ENCODE measurements at places on chromosomes 12 and 14.

GRCh38 chr12:51953864-51954263 lies 2.4 kb downstream of the ACVR1B start:
- DNase-seq, result no peak

- DNase-seq, result no peak
Measured at GRCh38 chr12:26971963-26972362, 33.7 kb downstream of the FGFR1OP2 start.

GRCh38 chr12:118773956-118774723 lies 207.2 kb upstream of the SRRM4 start:
- peak; percentile 88 for DNase-seq

GRCh38 chr14:32014057-32014456 lies 63.0 kb upstream of the ARHGAP5 start:
- DNase-seq, result no peak

- no peak for DNase-seq
Measured at GRCh38 chr12:20423557-20423956, 55.2 kb downstream of the PDE3A start.

DNA sequence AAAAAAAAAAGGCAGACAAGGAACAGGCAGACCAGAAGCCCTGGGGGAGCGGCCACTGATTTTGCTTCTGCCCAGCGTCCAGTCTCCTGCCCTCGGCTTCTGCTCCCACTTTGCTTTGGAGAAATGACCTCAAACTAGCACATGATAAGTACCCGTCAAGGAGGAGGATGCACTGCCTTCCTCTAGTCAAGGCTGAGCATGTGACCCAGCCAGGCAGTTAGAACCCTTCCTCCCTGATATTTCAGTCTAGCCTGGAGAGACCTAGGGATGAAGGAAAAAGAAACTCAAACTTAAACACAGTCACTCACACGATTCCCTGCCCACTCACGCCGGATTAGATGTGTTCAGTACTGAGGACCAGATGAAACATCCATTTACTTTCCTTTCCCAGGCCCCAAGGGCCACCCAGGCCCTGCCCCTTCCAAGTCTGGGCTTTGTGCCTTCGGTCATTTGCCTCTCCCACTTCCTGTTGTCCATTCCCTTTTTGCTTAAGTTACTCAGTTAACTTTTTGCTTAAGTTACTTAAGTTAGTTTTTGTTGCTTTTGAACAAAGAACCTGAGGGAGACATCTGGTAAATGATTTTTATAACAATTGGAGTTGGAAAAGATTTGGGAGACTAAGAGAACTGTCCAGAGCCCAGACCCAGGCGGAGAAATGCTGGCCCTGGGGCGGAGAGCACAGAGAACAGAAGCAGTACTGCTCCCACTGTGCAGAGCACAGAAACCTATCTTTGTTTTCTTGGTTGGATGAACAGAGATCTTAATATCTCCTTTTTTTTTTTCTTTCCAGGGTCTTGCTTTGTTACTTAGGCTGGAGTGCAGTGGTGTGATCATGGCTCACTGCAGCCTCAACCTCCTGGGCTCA lies 23.0 kb upstream of the TTC7B start:
- no peak for DNase-seq

GRCh38 chr12:3158851-3159465 lies 81.8 kb downstream of the TSPAN9 start:
- DNase-seq, result no peak

DNA sequence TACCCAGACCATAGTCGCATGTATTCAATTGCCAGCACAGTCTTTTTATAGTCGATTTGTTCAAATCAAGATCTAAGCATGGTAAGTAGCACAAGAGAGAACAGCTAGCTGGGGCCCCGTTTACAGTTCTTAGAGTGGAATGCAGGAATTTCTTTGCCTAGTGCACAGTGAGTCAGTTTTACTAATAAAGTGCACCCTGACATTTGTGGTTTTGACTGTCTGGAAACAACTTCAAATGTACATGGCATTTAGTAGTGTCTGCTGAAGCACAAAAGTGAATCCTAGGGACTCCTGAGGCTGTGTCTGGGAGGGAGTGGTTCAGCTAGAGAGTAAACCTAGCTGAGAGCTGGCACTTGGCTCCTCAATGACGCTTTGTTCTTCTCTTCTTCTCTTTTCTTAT lies 64.9 kb downstream of the TMX1 start:
- DNase-seq, result no peak

- no peak for DNase-seq
Measured at GRCh38 chr14:72608391-72609204, 285.3 kb downstream of the DPF3 start.

DNA sequence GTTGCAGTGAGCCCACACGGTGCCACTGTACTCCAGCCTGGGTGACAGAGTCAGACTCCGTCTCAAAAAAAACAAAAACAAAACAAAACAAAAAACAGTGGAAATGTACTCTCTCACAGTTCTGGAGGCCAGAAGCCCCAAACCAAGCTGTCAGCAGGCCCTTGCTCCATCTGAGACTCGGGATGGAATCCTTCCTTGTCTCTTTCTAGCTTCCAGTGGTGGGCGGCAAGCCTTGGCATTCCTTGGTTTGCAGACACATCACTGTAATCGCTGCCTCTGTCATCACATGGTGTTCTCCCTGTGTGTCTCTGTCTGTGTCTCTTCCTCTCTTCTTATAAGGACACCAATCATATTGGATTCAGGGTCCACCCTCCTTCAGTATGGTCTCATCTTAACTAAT lies 6.4 kb downstream of the TNS2 start:
- peak; percentile 70 for DNase-seq

GRCh38 chr12:12483438-12483837 lies 79.2 kb downstream of the DUSP16 start:
- DNase-seq, result no peak

- DNase-seq, result no peak
Measured at GRCh38 chr14:91177073-91178034, 63.5 kb downstream of the DGLUCY start.

DNA sequence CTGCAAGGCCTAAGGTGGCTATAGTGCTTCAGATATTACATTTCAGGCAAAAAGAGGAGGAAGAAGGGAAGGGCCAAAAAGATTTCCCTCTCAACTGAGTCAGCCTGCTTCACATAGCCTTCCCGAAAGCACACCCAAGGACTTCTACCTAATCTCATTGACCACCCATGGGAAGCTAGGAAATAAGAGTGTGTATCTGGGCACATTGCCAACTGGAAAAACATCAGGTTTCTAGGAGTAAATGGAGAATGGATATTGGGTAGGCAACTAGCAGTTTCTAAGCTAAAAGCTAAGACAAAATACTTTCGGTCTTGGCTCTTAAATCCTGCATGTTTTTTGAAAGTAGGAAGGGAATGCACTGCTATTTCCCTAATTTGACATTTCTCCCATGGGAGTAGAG lies 221.7 kb upstream of the GRIP1 start:
- DNase-seq, result no peak

- DNase-seq, result no peak
Measured at GRCh38 chr14:99667821-99668220, 16.3 kb upstream of the CYP46A1 start.

- peak; percentile 75 for DNase-seq
Measured at GRCh38 chr12:72018036-72018435, 79.4 kb downstream of the TPH2 start.

GRCh38 chr12:26954027-26954426 lies 15.8 kb downstream of the FGFR1OP2 start:
- DNase-seq, result no peak

GRCh38 chr14:82230748-82231147 lies 697.1 kb upstream of the SEL1L start:
- no peak for DNase-seq

Data from dorsolateral prefrontal cortex (tissue), 122 donors.